ENCODE measurements at places on chromosomes 6 and 20.

GRCh38 chr6:160781298-160781697, 79.3 kb downstream of the PLG start:
- DNase-seq, result no peak

DNA sequence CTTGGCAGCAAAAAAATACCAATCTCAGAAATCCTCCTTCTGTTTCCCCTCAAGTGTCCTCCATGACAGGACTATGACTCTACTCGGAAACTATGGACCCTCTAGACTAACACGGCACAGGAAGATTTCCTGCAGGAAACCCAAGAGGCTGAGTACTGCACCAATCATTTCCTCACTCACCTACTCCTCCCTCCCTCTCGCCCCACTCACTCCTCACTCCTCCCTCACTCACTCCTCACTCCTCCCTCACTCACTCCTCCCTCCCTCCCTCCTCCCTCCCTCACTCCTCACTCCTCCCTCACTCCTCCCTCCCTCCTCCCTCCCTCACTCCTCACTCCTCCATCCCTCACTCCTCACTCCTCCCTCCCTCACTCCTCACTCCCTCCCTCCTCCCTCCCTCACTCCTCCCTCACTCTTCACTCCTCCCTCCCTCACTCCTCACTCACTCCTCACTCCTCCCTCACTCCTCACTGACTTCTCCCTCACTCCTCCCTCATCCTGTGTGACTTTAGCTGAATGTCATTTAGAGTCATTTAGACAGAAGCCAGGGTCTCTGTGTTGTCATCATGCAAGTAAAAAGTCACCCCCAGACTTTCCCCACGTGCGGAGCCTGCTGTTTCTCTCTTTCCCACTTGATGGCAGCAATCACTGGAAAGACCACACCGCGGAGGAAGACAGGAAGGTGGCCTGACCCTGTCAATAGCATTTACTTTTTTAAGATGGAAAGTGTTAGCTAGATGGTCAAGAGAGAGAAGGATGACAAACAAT, 226.8 kb upstream of the PDE10A start:
- DNase-seq, result no peak

DNA sequence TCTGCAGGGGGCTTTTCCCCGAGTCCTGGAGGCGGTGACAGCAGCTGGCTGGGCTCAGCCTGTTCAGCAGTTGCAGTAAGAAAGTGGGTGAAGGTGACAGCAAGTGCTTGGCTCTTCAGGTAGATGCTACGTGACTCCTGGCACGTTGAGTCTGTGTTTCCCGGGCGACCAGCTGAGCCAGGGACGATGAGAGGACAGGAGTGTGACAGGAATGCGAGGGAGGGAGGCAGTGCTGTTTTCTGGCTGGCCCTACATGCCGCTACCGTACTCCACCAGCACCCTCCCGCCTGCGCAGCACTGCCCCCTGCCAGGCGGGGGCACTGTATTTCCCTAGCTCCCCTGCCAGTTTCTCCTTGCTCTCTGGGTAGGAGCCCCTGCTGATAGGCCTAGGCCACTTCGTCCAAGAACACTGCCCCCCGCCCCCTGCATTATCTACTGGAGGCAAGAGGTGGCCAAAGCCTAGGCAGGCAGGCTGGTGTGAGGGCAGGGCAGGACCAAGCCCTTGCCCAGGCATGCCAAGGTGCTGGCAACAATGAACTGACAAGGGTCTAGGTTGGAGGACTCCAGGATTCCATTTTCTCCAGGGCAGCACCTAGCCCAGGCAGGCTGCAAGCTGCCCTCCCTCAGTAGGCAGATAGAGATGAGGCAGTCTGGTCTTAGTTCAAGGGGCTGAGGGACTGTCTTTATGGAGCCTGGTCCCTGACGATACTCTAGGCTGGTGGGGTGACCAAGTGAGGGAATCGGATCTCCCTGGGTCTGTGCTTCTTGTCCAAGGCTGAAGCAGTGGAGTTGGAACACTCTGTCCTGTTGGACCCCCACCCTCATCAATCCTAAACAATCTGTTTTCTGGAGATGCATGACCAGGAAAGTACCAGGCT, 19.2 kb downstream of the MRPS18A start:
- DNase-seq, result no peak

- no peak for DNase-seq
These were observed 11.5 kb downstream of the TTLL9 start for GRCh38 chr20:31881945-31882344.

DNA sequence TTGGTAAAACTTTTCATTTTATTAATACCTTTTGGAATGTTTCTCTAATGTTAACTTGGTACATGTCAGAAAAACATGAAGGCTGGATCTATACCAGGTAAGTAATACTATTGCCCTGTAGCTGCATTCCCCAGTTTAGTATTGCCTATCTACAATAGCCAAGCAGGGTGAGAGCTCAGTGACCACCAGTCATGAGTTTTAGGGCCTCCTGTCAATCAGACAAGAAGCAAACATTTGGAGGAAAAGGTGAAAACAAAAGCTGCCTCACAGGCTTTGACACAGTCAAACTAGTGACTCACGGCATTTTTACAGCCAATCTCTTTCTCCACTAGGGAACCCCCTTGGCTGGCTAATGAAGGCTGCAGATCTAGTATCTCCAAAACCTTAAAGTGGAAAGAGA, 9.5 kb upstream of the CDC5L start:
- no peak for DNase-seq

DNA sequence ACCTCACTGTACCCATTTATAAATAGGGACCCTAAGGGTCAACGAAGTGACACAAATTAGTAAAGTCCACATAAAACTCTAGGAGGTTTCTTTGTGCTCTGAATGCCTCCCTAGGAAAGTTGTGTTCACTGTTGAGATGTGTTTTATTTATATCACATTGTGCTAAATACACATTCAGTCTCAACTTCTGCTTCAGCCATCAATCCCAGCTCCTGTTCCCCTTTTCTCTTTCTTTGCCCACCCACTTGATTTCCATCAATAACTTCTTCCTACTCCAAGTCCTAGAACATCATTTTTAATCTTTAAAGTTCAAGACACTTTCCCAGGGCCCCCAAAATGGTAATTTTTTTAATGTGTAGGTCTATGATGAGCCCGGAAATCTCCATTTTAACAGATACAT, 208.3 kb upstream of the RAB32 start:
- DNase-seq, result no peak

DNA sequence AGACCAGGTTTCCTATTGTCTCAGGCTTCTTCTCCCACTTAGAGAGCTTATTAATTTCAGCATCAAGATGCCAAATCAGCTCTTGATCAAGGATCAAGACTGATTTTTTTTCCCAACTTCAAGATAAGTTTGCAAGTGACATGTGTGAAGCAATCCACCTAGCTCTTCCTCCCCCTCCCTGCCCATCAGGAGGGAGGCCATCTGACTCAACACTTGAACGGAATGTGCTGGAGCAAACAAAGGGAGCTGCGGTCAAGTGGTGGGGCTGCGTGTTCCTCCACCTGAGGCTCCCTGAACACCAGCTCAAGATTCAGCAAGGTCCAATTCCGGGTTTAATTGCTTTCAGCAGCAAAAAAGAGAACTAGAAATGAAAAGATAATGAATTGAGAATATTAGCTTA, 38.7 kb downstream of the TTI1 start:
- peak; percentile 20 for DNase-seq

DNA sequence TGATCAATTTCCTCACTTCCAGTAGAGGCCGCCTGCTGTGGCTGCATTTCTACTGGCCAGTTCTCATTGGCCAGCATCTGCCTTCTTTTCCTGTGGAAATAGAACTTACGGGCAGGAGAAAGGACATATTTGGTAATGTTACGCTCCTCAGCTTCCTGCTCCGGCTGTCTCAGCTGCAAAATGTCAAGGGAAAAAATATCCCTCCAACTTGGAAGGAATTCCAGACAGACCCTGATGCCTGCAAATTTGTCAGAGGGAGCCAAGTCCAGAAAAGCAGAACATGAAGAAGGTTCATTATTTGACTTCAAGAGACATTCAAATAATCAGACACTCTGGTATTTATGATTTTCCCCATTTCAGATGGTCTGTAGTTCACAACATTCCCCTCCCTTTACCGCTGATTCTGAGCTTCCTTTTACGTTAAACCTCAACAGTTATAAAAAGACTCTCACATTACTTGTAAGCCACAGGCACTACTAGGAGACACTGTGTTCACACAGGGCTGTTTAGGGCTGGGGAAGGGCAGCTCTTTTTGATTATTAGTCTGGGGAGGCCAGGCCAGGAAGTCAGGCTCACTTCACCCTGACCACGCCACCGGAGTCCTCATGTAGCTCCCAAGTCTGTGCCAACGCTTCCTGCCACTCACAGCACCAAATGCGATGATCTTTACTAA, 179.6 kb upstream of the CCN2 start:
- DNase-seq, result no peak

- DNase-seq, result peak; percentile 98
These were observed 50.1 kb upstream of the RNF24 start for GRCh38 chr20:4065391-4065844.

- no peak for DNase-seq
These were observed 47.7 kb downstream of the SPATA2 start for GRCh38 chr20:49867453-49868215.

DNA sequence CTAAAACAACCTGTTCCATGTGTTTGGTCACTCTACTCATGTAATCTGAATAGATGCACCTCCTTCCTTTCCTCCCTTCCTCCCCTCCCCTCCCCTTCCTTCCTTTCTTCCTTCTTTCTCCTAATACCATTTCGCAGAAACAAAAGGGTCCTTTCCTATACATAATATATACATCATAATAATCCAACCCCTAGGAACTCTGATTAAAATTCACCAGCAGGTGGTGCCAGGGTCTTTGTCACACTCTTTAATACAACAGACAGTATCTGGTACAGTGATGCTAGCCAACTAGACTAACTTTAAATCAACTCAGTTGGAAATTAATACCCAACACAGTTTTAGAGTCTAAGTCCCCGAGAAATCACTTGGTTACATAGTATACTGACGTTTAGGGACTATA, 181.2 kb upstream of the SHLD1 start:
- DNase-seq, result no peak

DNA sequence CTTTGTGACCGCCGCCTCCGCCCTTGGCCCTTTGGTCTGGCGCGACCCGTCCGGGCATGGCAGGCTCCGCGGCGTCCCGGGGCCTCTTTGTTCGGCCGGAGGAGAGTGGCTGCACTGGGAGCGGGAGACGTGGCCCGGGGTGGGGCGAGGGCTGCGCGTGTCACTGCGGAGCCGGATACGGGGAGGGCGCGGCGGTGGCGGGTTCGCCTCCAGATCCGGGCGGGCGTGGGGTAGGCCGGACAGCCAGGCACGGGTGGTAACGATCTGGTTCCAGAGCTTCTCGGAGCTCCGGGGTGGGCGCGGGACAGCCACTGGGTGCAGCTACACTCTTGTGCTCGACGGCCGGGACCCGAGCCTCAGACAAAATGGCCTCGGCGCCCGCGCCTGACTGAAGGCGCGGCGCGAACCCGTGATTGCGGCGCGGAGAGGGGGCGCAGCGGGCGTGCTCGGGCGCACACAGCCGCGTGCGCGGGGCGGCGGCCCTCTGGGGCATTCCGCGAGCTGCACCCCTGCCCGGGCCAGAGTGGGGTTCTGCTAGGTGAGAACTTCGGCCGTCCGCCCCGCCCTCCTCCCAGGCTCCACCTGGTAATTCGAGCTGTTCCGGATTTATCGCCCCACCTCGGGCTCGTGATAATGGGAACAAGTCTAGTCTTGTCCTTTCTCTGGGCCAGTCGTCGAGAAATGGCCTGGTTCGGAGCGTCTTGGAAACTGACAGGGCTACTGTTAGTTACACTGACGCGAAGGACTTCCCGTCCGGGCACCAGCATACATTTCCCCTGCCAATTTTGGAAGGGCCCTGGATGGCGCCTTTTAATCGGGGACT, 1.0 kb downstream of the LOC128125822 start:
- peak; percentile 44 for DNase-seq

GRCh38 chr6:51644426-51644825, 443.0 kb downstream of the PKHD1 start:
- no peak for DNase-seq

DNA sequence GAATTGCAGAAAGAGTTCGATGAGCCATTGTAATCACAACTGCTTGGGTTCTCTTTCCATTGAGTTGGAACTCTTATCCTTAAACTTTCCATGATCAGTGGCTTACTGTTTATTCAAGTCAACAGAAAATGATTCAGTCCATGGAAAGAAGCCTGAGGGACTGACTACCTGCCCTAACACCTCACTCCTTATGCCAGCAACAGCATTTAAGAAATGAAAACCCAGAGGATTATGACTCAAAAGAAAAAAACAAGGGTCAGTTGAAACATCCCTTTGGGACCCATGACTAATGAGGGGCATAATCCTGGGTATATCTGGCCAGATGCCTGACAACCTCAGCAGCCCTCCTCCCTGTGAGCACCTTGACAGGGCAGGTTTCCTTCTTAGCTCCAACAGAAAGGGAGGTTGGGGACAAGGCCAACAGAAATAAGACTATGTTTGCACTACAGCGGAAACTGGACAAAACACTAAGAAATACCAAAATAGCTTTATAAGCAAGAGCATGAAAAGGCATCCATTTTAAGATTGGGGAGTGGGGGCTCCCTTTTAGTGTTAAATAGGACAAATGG, 106.7 kb downstream of the MAP3K5 start:
- DNase-seq, result no peak

GRCh38 chr6:37699887-37700619, 2.4 kb upstream of the MDGA1 start:
- no peak for DNase-seq

- DNase-seq, result no peak
These were observed 15.7 kb upstream of the CST3 start for GRCh38 chr20:23653400-23653938.

DNA sequence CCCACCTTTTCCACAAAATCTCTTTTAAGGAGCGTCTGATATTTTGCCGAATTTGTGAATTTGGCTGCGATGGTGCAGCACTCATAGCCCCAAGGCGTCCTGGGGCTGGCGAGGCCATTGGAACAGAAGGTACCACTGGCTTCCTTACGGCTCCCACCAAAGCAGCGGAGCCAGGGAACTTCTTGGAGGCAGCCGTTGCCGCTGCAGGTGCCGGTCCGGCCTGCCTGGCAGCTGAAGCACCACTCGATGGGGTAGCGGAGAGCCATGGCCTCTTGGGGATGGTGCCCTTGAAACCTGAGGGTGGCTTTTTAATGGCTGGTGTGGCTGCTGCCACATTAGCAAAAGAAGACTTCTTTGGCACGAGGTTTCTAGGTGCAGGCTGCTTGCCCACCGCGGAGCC, 29.8 kb downstream of the DIDO1 start:
- no peak for DNase-seq

DNA sequence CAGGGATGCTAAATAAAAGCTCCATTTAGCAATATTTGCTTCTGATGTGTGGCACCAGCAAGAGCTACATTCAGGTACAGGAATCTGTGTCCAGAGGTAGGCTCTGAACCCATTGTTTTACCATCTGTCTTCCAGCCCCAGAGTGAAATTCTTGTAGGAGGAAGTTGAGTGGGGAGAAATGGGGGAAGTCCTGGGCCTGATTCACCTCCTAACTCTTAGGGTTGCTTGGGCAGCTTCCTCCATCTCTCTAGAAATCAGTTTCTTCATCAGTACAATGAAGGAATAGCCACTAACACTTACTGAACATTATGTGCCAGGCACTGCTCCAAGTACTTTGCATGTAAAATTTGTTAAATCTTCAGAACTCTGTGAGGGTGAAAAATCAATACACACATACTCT, 35.1 kb upstream of the TSPYL1 start:
- no peak for DNase-seq
